IPS DF 19.7 (cell line): ENCODE measurements at places on chromosomes 1 and 21.

DNA sequence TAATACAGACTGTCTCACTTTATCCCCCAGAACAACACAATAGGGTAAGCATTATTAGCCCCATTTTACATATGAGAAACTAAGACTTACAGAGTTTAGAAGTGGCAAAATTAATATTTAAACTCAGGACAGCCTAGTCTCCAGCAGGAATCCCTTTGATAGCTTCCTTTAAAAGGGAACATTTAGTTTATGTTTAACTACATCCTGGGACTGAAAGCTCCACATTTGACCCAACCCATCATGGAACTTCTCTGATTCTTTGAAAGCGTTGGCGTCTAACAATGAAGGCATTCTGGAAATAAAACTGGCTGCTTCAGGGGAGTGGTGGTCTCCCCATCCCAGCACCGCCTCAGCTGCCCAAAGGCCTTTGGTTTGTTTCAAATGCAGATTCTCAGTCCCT is 250.6 kb upstream of the NFIA start:
- DNase-seq: no peak

- DNase-seq: no peak
These were observed 585.4 kb upstream of the PLXNA2 start for GRCh38 chr1:208829595-208829994.

DNA sequence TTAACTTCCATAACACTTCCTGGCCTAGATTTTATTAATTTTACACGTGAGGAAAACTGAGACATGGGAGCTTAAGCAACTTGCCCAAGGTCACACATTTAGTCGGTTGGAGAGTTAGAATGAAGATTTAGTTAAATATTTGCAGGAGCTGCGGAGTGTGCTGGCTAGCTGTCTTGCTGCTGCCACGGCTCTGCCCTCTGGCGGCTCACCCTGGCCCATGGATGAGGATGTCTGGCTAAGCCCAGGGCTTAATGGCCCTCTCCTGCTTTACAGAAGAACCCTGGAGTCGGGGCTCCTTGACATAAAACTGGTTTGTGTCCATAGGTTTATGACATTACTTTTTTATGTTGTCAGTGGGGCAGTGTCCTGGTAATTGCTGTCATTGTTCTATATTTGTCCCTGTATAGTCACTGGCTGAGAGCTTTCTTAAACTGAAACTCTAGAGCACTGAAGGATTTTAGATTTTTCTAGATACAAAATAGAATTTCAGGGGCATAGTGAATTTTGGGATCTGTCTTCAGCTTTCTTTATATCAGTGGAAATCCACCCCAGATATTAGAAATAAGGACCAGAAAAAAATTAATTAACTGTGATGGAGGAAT is 88.9 kb upstream of the WLS start:
- DNase-seq: peak; percentile 15

- no peak for DNase-seq
These were observed 34.3 kb downstream of the TRABD2B start for GRCh38 chr1:47962750-47963492.

GRCh38 chr1:185355947-185356346 is 38.9 kb upstream of the IVNS1ABP start:
- DNase-seq: no peak

DNA sequence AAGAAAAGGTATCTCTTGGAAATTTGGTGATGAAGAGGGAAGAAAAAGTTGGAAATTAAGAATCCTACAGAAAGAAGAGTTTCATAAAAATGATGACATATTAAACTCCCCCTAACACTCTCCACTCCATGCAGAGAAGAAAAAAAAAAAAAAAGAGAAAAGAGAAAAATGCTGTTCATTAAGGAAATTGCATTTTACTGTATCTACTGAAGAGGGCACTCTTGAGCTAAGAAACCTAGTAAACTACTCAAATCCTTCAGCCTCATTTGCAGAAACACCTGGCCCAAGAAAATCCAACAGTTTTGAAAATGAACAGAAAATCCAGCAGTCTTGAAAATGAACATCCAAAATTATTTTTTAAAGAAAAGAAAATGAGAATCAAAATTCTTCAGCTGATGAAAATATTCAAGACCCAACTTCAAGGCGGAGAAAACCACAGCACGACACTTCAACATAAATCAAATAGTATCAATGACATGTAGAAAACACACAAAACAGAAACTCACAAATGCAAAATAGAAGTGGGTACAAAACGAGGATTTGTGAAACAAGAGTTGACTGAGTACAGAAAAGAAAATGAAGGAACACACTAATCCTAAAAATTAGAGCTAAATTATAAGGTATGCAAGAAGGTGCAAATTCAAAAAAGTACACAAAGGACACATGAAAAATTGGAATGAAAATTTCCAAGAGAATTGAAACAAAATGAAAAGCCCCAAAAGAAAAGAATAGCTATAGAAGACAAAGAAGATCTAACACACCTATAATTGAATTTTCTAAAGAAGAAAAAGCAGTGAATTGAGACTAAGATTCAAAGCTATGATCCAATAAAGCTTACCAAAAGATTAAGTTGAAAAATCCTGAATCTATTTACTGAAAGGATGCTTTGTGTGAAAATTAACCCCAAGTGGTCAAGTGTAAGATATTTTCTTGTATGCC is 73.2 kb upstream of the DNAJC6 start:
- DNase-seq: no peak

- DNase-seq: no peak
These were observed 499.8 kb downstream of the KIF26B start for GRCh38 chr1:245654460-245655050.

DNA sequence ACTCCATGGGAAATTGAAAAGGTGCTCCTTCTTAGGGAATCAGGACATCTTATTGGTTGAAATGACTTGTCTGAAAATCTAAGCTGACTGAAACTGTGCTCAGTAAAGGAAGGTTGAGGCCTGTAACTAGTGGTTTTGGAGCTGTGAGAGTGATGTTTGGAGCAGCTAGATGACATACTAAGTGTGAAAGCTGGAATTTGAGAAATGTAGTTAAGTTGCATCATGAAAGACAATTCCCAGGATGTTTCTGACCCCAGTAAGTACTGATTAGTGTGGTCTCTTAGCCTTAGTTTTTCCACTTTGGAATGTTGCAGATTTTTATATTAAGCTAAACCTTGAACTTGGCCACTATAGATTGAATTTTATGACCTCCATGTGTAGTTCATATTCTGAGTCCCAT is 154.9 kb downstream of the PAPPA2 start:
- DNase-seq: no peak

- no peak for DNase-seq
These were observed 553.8 kb upstream of the CAMK1G start for GRCh38 chr1:209029737-209030136.

GRCh38 chr21:42539931-42540343 is 26.3 kb downstream of the SLC37A1 start:
- DNase-seq: no peak

- no peak for DNase-seq
These were observed 19.0 kb downstream of the KDM4A start for GRCh38 chr1:43668956-43669355.

DNA sequence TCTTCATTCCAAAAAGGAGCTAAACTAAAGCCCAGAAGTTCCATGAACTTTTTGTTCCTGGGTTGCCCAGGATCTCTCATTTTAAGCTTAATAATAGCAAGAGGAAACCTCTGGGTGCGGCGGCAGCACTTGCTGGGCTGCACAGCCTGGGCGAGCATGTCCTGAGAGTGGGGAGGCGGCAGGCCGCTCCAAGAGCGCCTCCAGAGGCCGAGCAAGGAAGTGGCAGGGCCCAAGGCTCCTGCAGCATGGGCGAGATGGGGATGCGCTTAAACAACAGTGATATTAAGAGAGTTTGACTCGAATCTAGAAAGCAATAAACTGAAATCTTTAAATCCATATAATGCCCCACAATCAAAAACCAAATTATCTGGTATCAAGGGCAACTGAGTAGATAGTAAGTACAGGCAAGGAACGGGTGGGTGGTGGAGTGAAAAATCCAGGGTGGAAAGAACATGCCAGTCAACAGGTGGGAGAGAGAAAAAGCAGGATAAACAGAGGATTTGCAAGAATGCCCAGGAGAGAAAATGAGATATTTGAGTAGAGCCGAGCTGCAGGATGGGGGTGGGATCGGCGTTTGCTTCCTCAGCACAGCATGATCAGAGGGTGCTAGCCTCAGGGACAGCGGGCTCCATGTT is 14.1 kb upstream of the TNR start:
- no peak for DNase-seq

- no peak for DNase-seq
These were observed 125.1 kb upstream of the COL6A1 start for GRCh38 chr21:45856442-45856841.

DNA sequence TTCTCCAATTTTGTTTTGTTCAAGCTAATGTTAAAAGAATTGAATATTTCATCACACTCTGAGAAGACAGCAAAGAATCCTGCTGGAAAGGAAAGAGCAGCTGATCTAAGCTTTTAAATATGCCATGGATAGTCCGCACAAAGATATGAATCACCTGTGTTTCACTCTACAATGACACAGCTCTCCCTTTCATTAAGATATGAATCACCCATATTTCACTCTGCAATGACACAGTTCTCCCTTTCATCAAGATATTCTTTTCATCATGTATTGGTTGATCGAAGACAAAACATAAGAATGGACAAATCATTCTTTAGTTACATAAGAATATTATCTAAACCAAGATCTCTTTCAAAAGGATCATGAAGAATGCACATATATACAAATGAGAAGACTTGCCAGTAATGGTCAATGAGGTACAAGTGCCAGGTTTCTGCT is 367.3 kb downstream of the SMYD3 start:
- no peak for DNase-seq

DNA sequence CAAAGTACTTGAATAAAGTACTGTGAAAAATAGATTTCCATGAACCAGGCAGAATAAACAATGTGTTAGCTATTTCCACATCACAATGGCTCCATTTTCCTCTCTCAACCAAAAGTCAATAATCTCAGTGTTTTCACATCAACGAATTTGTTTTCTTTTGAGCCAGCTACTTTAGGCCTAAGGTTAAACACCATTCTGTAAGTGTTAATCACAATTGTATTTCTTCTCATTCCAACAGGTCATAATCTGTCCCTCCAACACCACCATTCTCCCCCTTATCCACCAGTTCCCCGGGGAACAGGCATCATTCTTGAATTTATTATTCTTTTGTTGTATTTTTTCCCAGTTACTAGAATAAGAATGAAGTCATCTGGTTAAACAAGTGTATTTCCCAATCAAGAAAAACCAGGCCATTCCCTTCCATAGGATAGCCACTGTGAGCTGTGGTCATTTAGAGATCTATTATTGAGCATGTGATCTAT is 66.2 kb upstream of the PALMD start:
- DNase-seq: no peak

DNA sequence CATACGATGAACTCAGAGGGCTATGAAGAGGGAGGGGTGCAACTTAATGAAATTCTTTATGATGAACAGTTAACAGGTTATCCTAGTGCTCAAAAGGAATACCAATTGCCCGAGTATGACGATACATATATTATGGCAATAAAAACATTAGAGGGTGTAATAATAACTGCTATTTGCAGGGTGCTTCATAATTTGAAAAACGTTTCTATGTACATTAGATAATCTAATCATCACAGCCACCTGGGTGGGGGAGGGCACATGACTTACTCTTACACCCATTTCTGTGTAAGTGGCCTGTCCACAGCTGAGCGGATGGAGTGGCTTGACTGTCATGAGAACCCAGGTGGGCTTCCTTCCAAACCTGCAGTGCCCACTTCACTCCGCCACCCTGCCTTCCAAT is 46.3 kb downstream of the TIAM1 start:
- DNase-seq: no peak

DNA sequence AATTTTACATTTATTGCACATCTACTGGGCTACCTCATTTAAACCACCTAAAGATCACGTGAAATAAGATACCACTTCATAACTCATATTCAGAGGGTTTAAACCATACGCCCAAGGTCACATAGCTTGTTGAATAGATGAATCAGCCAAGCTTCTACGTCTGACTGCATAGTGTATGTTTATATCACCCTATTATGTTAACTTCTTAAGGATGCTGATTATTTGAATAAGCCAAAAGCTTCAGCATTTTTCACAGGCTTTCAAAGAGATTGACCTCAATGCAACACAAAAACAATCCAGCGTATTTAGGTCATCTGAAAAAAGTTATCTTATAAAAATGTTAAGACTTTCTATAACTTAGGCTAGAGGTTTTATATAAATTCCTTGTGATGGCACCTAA is 373.8 kb downstream of the TGFB2 start:
- DNase-seq: no peak

GRCh38 chr1:182391362-182392049 is at the start of gene GLUL:
GLUL (minus strand) TSS chr1:182391790; CDS start chr1:182388737, 3,053 bp downstream.
- peak; percentile 72 for DNase-seq

- no peak for DNase-seq
These were observed 1582.2 kb downstream of the MRPL39 start for GRCh38 chr21:24025101-24025500.

- DNase-seq: no peak
These were observed 110.4 kb upstream of the IPO9 start for GRCh38 chr1:201718346-201719202.

DNA sequence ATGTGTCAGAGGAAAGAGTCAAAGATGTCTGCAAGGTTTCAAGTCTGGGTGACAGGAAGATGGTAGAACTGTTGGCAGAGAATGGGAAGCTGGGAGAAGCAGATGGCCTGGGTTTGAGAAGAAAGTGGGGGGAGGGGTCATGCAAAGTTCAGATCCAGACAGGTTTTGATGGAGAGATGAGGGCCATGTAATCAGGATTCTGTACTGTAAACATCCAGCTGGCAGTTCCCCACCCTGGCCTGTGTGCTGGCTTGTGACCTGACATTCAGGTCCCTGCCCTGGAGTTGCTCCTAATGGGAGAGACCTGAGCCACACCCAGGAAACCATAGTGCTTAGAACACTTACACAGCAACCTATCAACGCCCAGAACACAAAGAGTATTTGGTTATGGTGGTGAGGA is 15.6 kb upstream of the ETV3 start:
- DNase-seq: no peak

GRCh38 chr1:23524716-23525401 is 6.2 kb downstream of the E2F2 start:
- DNase-seq: no peak

DNA sequence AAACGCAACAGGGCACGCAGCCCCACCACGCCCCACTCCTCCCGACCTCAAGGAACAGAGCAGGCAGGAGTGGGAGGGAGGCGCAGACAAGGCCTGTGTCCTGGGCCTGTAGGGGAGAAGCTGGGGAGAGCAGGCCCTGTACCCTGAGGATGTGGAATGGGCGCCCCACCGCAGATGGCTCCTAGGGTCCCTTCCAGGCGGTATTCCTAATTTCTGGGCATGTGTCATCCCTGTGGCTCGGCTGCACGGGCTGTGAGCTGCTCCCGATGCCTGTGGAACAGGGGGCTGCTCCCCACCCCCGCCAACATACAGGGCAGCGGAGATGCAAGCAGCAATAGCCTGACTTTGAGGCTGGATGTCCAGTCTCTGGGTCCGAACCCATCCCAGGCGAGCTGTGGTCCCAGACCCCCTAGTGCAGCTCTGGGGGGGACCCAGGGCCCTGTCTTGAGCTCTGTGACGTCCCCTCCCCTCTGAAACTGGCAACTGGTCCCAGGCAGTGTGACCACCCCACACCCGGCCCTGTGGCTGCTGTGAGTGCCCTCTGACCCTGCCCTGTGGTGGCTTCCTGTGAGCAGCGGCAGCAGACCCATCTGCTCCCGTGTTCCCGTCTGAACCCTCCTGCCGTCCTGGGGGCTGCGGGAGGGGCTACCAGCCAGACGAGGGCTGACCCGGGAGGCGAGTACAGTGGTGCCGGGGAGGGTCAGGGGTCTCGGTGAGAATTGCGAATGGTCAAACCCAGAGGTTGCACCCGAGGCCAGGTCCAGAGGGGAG is 13.9 kb upstream of the COL6A2 start:
- DNase-seq: no peak

GRCh38 chr1:82452096-82452495 is 651.4 kb downstream of the ADGRL2 start:
- DNase-seq: no peak
